ENCODE measurements at places on chromosomes 2 and 18.
A peak's percentile ranks its signal among the peaks of the same experiment; 100 is the strongest.

- no peak for DNase-seq
Measured at GRCh38 chr2:152283392-152283791, 51.6 kb upstream of the FMNL2 start.

GRCh38 chr2:6741229-6741628, 124.5 kb downstream of the CMPK2 start:
- no peak for DNase-seq

- DNase-seq = no peak
Measured at GRCh38 chr2:191066197-191066918, 52.4 kb upstream of the STAT1 start.

GRCh38 chr2:217601601-217602000, 401.2 kb downstream of the TNS1 start:
- DNase-seq = no peak

DNA sequence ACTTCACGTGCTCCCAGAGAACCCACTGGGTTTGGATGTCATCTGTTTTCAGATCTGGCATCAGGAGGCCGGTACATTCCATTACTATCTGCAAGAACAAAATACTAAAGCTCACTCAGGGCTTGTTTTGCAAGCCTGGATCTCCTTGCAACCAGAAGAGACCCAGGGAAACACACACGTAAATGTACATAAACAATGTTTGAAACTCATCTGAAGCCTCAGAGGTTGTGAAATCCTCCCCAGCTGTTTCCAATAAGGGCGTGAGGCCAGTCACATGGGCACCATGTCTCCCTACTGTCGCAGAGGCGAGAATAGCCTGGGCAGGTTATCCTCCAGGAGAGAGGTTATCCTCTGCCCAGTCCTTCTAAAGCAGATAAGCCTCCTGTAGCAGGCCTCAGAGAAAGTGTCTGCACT, 186.9 kb downstream of the GFPT1 start:
- DNase-seq = no peak

- no peak for DNase-seq
Measured at GRCh38 chr2:201532686-201533304, 81.3 kb downstream of the STRADB start.

DNA sequence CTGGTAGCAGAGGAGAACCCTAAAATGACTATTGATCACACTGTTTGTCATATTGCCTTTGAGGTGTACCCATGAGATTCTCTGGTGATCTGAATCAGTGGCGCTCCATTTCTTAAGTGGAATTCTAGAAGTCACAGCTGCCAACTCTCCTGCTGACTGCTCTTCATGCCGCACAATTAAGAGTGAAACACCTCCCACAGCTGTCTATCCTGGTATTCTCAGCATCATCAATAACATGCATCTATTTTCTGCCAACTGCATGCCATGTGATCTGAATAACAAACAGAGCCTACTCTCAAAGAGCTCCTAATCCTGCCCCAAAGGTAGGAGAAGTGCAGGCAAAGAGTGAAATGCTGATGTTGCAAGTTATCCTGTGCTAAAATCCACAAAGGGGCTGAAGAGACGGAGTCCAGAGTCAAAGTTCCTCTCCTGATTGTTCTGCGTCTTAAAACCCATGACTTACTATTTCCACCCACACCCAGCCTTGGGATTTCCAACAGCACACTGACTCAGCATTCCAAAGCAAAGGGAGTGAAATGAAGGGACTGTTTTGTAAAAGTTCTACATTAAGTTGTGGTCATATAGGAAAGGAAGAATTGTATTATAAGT, 13.7 kb upstream of the DAPL1 start:
- DNase-seq = no peak

DNA sequence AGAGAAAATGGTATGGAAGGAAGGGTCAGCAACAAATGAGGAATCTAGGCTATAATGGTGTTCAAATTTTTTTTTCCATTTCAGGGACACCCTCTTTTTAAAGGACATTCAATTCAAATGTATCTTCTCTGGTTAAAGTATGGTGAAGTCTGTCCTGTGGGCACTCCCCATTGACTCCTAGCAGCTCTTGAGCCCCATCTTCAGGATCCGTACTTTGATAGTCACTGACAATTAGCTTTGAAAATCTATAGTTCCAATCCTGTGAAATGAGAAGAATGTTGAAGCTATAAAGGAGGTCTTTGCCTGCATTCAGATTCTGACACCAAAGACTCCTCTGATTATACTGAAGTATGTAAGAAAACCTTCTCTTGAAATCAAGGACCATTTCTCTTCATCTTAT, 43.3 kb downstream of the KCNH7 start:
- no peak for DNase-seq

- no peak for DNase-seq
Measured at GRCh38 chr18:62614494-62614893, 91.7 kb downstream of the ZCCHC2 start.

DNA sequence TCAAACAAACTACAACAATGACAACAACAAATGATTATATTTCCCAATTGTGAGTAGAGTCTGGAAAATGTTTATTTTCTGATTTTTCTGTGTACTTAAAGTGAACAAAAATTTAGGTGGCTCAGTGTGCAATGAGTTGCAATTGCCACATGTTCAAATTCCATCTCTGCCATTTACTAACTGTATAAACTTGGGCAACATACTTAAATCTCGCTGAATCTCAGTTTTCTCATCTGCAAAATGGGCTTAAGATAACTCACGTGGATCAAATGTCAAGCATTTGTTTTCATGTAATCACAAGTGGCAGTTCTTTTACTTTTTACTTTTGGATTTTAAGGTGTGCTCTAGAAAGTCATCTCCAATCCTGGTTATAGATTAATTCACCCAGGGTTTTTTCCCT, 416.8 kb upstream of the HNRNPA3 start:
- no peak for DNase-seq

DNA sequence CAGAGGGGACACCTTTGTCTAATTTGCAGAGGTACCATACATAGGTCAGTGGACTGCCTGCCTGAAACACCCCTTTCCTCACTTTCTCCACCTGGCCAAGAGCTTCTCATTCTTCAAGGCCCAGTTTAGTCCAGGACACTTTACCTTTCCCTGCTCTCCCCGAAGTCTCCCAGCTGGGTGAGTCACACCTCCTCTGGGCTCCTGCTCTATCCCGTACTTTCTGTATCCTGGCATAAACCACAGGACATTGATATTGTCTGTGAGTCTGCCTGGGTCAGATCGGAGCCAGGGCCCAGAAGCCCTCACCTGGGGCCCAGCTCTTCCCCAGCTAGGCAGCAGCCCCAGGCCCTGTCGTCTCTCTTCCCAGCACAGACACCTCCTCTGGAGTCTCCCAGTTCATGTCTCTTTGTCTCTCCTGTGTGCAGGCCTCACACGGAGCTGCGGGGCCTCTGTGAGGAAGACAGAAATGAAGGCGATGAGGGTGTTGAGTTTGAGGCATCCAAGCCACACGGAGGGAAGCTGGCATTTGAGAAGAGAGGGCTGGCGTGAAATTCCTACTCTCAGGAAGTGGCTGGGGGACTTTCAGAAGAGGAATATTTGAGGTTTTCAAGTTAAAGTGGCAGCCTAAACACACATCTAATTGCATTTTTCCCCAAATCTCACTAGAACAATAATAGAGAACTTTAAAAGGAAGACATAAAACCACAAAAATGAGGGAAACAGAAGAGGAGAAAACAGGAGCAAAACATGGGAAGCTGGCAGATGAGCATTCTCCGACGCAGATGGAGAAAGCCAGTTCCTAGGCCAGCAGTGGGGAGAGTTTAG, 79.6 kb upstream of the LAPTM4A start:
- DNase-seq = no peak

DNA sequence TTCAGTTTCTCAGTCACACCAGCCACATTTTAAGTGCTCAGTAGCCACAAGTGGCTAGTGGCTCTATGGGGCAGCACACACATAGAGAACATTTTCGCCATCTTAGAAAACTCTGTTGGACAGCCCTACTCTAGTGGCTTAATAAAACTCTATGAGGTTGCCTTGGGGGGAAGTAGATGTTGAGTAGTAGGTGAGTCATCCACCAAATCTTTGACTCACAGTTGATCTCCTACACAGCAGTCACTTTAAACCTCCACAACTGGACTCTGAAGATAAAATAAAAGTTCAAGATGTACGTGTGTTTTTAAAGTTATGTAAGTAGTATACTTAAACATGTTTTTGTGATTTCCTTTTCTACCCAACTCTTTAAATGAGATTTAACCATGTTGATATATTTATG, 379.0 kb downstream of the SETBP1 start:
- no peak for DNase-seq

- DNase-seq = no peak
Measured at GRCh38 chr2:235011929-235012631, 60.3 kb downstream of the SH3BP4 start.

DNA sequence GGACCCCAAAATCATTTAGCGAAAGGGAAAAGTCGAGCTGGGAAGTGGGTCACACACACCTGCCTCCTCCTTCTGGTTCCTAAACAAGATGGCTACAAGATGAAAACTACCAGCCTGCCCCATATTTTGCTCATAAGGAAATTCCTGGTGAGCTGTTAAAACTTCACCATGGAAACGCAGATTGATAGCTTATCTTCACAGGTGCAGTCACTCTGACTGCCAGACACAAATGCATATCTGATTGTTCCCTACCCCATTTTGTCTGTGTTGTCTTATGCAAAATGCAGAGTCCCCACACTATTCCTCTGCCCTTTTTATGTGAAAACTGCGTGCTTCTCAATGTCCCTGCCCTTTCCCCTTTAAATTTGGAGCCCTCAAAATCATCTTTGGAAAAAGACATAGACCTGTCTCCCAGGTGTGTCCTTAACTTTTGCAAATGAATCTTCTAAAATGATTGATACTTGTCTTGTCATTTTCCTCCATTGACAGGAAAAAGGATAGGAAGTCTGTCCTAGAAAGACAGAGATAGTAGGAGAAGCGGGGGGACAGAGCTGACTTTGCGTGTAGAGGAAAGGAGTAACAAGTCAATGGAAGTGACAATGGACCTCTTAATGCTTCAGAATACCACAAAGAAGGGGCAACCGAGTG, 38.9 kb upstream of the THOC1 start:
- DNase-seq = no peak

DNA sequence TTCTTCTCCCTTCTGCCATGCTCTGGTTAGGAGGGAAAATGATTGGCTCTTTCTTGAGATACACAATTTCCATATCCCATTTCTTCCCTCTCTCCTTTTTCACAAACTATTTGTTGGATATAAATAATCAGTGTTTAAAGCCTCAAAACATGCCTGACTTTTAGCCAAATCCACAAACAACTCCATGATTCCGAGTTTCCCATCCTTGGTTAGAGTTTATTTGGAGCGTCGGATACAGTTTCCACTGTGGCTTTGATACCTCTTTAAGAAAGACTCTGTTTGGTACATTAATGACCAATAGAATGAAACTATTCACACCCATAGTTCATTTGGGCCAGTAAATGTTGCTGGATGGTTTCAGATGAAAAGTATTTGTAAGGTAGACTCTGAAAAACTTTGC, 5.9 kb upstream of the FHL2 start:
- DNase-seq = no peak

DNA sequence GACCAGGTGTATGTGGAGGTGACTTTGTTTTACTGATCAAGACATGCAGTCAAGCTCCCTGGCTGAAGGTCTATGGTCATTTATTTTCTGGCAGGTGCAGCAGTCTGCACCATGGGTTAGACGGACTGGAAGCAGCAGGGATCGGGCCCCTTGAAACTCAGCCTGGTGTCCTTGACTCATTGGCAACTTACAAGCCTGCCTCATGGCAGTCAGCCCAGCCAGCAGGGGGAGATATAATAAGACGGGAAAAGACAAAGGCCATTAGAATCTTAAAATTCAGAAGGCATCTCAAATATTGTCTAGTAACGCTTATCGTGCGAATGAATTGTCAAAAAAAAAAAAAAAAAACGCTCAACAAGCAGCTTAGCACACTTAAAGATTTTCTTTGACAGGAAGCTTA, 308.2 kb downstream of the EN1 start:
- DNase-seq = no peak

DNA sequence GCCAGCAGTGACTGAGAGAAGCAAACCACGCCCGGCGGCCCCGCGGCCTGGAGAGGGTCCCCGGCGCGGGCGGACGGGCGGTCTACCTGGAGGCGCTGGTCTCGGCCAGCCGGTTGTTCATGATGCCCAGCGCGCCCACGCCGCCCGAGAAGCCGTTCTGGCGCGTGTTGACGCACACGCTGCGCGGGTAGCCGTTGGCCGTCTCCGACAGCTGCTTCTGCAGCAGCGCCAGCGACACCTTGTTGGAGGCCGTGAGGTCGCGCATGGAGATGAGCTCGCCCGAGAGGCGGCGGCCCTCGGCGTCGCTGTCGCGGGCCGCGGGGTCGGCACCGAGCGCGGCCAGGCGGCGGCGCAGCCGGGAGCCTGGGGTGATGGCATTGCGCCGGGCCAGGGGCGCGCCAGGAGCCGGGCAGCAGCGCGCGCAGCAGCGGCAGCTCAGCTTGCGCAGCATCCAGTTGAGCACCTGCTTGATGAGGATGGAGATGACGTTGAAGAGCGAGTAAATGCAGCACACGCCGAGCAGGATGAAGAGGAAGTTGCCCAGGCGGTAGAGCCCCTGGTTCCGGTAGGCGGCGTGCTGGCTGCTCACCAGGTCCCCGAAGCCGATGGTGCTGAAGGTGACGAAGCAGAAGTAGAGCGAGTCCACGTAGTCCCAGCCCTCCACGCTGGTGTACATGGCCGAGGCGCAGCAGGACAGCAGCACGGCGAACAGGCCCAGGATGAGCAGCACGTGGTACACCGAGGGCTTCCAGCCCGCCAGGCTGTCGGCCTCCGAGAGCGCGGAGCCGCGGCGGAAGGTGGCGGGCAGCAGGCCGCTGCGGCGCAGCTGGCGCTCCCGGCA, 118.1 kb downstream of the MSH2 start:
- DNase-seq = peak; percentile 80

DNA sequence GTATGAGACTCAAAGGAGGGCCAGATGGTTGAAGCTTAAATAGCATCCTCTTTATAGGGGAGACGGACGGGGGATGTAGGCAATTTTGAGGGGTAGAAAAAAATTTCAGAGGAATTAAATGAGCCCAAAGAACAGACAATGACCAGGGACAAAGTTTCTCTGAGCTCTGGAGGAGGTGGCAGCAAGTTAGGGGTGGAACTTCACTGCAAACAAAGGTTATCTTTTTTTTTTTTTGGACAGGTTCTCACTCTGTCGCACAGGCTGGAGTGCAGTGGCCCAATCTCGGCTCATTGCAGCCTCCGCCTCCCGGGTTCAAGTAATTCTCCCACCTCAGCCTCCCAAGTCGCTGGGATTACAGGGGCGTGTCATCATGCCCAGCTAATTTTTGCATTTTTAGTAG, 195.6 kb downstream of the PDE11A start:
- DNase-seq = no peak

- no peak for DNase-seq
Measured at GRCh38 chr2:101473911-101474701, 806 bp downstream of the RFX8 start.

All from GM12891 (cell line).